ENCODE measurements at places on chromosomes 5 and 9.

- H3K4me1 ChIP-seq, result no peaks in the 10 kb centered on the region
- no peak for DNase-seq
- H3K36me3 ChIP-seq, result peaks cover 3% of the 10 kb centered on the region
- no peak overlapping the region for H3K27ac ChIP-seq
These were observed 50.7 kb downstream of the CFAP95 start for GRCh38 chr9:69871118-69871834.

GRCh38 chr5:177449140-177450061 lies 2.8 kb downstream of the PRR7 start:
- no peak overlapping the region for H3K27ac ChIP-seq
- H3K36me3 ChIP-seq, result no peaks in the 10 kb centered on the region
- peaks cover 29% of the 10 kb centered on the region for H3K4me1 ChIP-seq
- DNase-seq, result no peak
- peaks cover 6% of the 10 kb centered on the region for H3K27me3 ChIP-seq

GRCh38 chr9:65430221-65430620 lies 145.2 kb upstream of the FOXD4L5 start:
- H3K27ac ChIP-seq, result no peak overlapping the region
- H3K36me3 ChIP-seq, result peaks cover 9% of the 10 kb centered on the region
- no peak for DNase-seq
- no peak overlapping the region for H3K4me3 ChIP-seq
- H3K27me3 ChIP-seq, result no peaks in the 10 kb centered on the region

DNA sequence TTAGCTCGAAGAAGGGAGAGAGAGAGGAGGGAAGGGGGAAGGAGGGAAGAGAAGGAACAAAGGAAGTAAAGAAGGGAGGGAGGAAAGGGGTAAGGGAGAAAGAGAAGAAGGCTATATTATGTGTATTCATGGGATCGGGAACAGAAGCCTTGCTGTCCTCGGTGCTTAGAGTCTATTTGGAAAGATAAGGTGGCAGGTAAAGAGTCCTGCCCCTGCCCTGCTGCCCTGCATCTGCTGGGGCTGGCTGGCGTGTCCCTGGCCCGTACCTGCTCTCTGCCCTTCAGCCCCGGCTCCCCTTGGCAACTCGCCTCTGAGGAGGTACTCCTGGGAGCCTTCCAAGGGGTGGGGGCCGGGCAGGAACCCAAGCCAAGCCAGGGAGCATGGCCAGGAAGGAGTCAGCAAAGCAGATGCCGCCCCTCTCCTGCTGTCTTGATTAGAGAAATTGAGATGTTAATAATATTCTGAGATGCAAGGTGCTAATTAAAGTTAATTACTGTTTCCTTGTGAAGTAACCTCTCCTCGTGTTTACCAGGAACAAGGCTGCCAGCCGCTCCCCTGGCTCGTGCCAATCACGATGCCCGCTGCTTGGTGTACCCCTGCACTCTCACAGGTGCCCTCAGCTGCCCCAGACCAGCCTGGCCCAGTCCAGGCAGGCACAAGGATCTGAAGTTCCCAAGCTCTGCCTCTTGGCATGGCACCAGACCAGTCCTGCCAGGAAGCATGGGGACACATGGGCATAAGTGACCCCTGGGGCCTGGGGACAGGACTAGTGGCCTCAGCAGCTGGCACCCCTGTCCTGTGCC lies 36.6 kb downstream of the PCDH1 start:
- no peak overlapping the region for H3K4me3 ChIP-seq
- no peak overlapping the region for H3K27ac ChIP-seq
- peaks cover 19% of the 10 kb centered on the region for H3K27me3 ChIP-seq
- peaks cover 8% of the 10 kb centered on the region for H3K4me1 ChIP-seq

DNA sequence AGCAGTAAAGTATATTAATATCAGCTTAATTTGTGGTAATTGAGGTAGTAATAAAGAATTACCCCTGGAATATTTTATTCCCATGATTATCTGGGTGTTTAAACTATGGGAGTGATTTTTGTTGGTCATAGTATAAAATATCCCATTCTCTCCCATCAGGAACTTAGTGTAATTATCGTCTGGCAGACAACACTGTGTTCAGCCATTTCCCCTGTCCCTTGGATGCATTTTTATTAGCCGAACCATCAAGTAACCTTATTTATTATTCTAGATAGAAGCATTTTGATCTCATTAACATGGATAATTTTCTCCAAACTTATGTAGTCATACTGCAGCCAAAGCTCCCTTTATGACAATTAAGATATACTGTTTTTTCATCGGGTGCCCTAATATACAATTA lies 320.8 kb downstream of the MAT2B start:
- H3K27me3 ChIP-seq, result no peaks in the 10 kb centered on the region
- DNase-seq, result no peak
- H3K4me1 ChIP-seq, result no peaks in the 10 kb centered on the region
- H3K27ac ChIP-seq, result no peak overlapping the region

DNA sequence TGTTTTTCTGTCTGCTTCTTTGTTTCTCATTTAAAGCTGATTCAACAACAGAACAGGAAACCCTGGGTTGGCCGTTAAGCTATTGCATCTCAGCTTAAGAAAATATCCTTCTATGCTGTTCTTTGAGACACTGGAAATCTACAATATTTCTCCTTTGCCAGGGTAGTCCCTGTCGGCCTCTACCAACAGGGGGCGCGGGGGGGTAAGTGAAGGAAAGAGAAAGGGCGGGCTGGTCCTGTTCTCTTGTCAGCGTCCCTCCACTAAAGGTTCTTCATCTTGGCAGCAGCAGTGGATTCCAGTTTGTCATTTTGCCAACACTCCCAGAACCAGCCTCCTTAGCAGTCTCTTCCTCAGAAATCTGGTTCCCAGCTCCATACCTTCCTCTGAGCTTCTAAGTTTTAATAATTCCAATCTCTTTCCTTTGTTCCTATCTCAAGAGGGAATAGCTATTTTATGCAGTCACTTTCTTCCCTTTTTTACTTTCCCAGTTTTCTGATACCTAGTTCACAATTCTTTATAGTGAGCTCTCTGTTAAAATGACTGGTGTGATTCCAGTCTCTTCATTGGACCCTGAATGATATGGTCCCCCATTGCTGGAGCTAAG lies 222.3 kb downstream of the GLIS3 start:
- no peaks in the 10 kb centered on the region for H3K36me3 ChIP-seq
- no peak overlapping the region for H3K27ac ChIP-seq

DNA sequence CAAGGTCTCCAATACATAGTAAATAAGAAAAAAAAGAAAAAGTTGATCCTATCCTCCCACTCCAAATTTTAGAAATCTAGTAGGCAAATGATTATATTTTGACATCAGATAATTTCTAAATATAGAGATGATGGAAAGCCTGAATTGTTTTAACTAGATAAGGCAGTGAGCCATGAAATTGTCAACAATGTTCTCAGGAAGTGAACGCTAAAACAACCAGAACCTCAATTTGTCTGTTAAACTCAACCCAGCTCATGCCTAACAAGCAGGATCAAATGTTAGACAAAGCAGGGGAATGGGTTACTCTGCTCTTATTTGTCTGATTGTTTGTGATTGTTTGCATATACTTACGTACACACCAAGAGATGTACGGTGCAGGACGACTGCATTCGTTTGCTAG lies 49.2 kb downstream of the ESM1 start:
- no peak overlapping the region for H3K27ac ChIP-seq
- peaks cover 23% of the 10 kb centered on the region for H3K27me3 ChIP-seq
- no peak for DNase-seq
- no peak overlapping the region for H3K4me3 ChIP-seq

DNA sequence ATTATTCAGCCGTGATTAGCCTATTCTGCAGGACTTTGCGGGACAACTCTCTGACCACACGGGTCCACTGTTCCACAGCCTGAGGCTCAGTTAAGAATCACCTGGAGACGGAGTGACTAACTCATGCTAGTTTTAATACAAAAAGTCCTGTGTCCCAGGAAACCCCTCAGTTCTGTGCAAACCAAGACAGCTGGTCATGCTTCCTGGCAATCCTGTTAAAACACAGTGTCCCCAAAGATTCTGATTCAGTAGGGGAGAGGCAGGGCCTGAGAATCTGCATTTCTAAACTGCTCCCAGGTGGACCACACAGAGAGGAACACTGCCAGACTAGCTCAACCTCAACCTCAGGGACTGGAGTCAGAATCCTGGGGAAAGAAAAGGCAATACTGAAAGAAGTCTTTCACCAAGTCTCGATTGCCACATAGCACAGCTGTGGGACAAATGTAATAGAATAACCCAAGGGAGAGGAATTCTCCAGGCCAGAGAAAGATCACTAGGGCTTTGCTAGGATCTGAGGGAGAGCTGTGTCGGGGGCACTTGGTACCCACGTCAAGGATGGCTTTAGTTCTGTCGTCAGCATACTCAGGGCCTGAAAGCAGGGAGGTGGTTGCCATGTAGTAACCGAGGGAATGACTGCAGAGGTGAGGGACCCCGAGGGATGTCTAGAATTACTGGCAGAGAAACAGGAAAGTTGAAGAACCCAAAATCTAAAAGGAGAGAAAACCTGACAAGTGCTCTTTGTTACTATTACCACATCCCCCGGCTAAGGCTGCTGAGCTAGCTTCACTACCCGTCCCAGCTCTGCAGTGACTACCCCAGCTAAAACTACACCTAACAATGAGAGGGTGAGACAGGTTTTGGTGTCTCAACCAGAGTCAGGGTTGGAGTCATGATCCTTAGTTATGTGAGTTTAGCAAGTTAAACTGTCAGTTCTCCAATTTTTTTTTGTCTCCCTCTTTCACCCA lies 8.6 kb downstream of the SUSD1 start:
- no peak overlapping the region for H3K27ac ChIP-seq
- no peak overlapping the region for H3K4me3 ChIP-seq
- no peaks in the 10 kb centered on the region for H3K27me3 ChIP-seq

DNA sequence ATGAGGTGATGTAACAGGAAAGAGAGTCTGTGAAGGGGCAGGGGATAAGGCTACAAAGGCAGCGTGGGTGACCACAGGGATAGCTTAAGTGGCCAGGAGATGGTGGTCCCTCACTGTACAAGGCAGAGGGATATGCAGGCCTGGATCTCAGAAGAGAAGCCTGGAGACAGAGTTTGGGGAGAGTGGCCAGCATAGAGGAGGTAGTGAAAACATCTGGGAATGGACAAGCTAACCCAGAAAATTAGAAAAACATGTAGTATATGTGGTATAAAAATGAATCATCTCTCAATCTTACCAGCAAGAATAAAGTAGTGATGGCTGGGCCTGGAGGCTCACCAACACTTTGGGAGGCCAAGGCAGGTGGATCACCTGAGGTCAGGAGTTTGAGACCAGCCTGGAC lies 349.2 kb upstream of the KLF4 start:
- no peak overlapping the region for H3K27ac ChIP-seq
- H3K36me3 ChIP-seq, result no peaks in the 10 kb centered on the region
- DNase-seq, result no peak
- no peak overlapping the region for H3K4me3 ChIP-seq
- H3K27me3 ChIP-seq, result peaks cover 1% of the 10 kb centered on the region

GRCh38 chr5:7325975-7326913 lies 69.7 kb upstream of the ADCY2 start:
- no peaks in the 10 kb centered on the region for H3K27me3 ChIP-seq
- H3K4me3 ChIP-seq, result no peak overlapping the region
- H3K27ac ChIP-seq, result no peak overlapping the region
- H3K36me3 ChIP-seq, result no peaks in the 10 kb centered on the region

DNA sequence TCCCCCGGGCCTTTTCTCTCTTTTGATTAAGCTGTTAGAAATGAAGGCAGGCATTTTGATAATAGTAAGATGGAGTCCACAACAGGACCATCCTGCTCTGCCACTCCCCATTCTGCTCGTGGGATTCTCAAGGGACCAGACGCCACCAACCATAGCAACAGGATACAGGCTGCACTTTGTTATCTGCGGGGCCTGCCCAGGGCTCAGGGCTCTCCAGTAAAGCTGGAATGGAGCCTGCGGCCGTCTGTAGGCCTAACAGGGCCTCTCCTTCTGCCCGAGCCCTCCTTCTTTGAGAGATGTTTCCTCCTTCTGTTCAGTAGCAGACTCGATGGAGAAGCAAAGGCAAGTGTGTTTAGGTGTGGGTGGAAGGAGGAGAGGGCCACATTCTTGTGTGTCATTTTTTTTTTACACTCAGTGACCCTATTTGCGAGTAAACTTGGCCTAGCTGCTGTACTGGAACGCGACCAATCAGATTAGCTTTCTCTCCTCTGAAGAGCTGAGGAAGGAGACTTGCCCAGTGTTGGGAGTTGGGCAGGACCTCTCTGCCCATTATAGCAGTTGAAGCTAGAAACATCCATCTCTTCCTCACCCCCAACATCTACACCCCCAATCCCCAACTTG lies 8.9 kb upstream of the EPB41L4B start:
- no peak for DNase-seq
- H3K27me3 ChIP-seq, result peaks cover 25% of the 10 kb centered on the region
- no peaks in the 10 kb centered on the region for H3K4me1 ChIP-seq

DNA sequence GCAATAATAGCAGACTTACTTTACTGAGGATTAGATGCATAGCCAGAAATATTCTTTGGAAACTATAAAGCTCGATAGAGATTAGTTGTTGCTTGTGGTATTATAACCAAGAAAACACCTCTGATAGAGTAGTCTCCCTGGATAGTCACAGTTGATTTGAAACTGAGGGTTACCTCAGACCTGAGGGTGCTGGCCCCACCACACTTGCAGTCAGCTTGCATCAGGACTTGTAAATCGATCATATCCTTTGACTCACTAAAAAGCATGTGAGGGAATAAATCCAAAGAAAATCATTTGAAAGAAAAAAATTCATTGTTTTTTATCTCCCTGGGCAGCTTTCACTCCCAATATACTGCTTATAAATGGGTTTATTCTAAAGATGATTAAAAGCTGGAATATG lies 39.4 kb downstream of the GALNT12 start:
- no peak for DNase-seq
- no peaks in the 10 kb centered on the region for H3K27me3 ChIP-seq
- H3K4me3 ChIP-seq, result no peak overlapping the region
- no peak overlapping the region for H3K27ac ChIP-seq
- peaks cover 11% of the 10 kb centered on the region for H3K4me1 ChIP-seq

DNA sequence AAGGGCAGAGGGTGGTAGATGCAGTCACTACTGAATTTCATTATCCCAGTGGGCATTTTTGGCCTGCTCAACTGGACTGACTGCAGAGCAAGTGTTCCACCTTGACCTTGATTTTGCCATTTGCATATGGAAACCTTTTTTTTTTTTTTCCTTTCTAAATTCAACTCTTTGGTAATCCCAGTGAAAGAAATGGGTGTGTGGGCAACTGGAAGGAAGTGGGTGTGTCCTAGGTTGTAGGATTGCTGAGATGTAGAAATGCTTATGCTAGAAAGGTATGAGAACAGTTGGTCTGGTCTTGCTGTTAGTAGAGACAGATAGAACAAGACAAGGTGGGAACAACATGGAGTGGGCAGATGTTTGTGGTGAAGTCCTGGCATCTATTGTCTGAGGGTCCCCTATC lies 7.8 kb upstream of the IL12B start:
- H3K4me3 ChIP-seq, result peak overlapping the region; percentile 38
- peaks cover 53% of the 10 kb centered on the region for H3K4me1 ChIP-seq
- peaks cover 10% of the 10 kb centered on the region for H3K36me3 ChIP-seq
- peak overlapping the region; percentile 90 for H3K27ac ChIP-seq

GRCh38 chr5:19987612-19988361 lies at the start of gene CDH18:
TSS of gene CDH18 (minus strand) at chr5:19988200. CDS start at chr5:19838986, 149,214 bp downstream.
- DNase-seq, result no peak
- no peaks in the 10 kb centered on the region for H3K27me3 ChIP-seq
- no peaks in the 10 kb centered on the region for H3K4me1 ChIP-seq
- H3K36me3 ChIP-seq, result no peaks in the 10 kb centered on the region

- peak overlapping the region; percentile 21 for H3K27ac ChIP-seq
- H3K27me3 ChIP-seq, result no peaks in the 10 kb centered on the region
- H3K36me3 ChIP-seq, result peaks cover 4% of the 10 kb centered on the region
- H3K4me1 ChIP-seq, result peaks cover 39% of the 10 kb centered on the region
These were observed 60.5 kb downstream of the RASGRF2 start for GRCh38 chr5:81020478-81021167.

All from activated naive CD8-positive, alpha-beta T cell treated with anti-CD3 and anti-CD28 coated beads, Interleukin-2, amount 10 ng/mL, durations not matched to agents 7 days and 5 days (primary cell).